Naive B cell (primary cell): ENCODE measurements at places on chromosomes 4 and X. TPM values are rescaled to one million over a fixed set of nuclear protein-coding genes. Genes with fewer than 3 reads are reported as not detected.
A peak's percentile ranks its signal among the peaks of the same experiment; 100 is the strongest.

GRCh38 chr4:24394041-24394440, 190.3 kb downstream of the DHX15 start:
- DNase-seq, result no peak

- no peak for DNase-seq
Observed at GRCh38 chr4:173448608-173449379, 49.9 kb upstream of the SCRG1 start.

GRCh38 chrX:25976683-25977310, 161.3 kb upstream of the MAGEB18 start:
- DNase-seq, result no peak

- no peak for DNase-seq
Observed at GRCh38 chr4:185357211-185357610, 38.5 kb downstream of the LRP2BP start.

DNA sequence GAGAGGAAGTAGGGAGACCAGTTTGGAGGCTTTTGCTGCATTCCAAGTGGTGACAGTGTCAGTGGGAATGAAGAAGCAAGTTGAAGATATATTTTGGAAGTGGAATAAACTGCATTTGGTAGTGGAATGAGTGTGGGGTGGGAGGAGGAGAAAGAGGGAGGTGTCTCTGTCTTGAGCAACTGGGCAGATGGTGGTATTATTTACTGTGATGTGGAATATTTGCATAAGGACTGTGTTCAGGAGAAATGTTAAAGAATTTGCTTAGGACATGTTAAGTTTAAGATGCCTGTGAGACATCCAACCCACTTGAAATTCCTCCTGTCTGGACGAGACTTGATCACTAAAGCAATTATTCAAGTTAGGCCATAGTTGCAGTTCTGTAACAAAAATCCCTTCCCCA, 448.9 kb upstream of the AMOT start:
- DNase-seq, result no peak

- no peak for DNase-seq
Observed at GRCh38 chr4:80538276-80538926, 202.9 kb downstream of the CFAP299 start.

- DNase-seq, result no peak
Observed at GRCh38 chr4:48899950-48900349, 6.6 kb downstream of the OCIAD2 start.

DNA sequence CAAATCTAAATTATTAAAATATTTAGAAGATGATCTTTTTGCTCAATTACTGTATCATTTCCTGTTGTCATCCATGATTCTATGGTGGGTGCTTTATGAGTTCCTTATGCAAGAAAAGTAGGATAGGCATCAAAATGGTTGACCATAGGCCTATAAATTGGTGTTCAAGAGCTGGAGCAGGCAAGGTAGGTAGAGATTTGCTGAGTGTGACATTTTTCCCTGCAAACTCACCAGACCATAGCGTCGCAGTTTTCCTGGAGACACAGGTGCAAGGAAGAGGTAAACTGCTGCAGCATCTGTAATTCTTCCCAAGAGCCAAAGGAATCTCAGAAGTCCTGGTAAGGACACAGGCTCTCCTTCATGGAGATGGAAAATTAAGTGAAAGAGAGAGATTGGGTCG, 33.7 kb upstream of the DCLK2 start:
- no peak for DNase-seq

GRCh38 chrX:13506574-13506973, 62.8 kb upstream of the EGFL6 start:
- peak; percentile 14 for DNase-seq

- DNase-seq, result no peak
Observed at GRCh38 chrX:123807835-123808416, 51.9 kb upstream of the XIAP start.

GRCh38 chrX:2342281-2342688, 158.5 kb downstream of the DHRSX start:
- DNase-seq, result no peak

DNA sequence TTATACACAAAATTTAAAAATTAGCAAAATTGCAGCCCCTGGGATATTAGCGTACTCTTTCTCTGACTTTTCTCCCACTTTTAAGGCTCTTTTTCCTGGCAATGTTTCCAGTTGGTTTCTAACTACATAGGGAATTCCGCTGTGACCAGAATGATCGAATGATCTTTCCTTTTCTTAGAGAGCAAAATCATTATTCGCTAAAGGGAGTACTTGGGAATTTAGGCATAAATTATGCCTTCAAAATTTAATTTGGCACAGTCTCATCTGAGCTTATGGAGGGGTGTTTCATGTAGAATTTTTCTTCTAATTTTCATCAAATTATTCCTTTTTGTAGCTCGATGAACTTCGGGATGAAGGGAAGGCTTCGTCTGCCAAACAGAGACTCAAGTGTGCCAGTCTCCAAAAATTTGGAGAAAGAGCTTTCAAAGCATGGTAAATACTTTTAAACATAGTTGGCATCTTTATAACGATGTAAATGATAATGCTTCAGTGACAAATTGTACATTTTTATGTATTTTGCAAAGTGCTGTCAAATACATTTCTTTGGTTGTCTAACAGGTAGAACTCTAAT, 6.0 kb downstream of the ALB start:
- no peak for DNase-seq

GRCh38 chrX:96764864-96765263, 80.2 kb downstream of the DIAPH2 start:
- no peak for DNase-seq

- no peak for DNase-seq
Observed at GRCh38 chrX:3231766-3232165, 114.7 kb downstream of the MXRA5 start.

- no peak for DNase-seq
Observed at GRCh38 chr4:159190651-159191050, 87.8 kb downstream of the RAPGEF2 start.

GRCh38 chr4:156609421-156609820, 362.2 kb downstream of the PDGFC start:
- DNase-seq, result no peak

DNA sequence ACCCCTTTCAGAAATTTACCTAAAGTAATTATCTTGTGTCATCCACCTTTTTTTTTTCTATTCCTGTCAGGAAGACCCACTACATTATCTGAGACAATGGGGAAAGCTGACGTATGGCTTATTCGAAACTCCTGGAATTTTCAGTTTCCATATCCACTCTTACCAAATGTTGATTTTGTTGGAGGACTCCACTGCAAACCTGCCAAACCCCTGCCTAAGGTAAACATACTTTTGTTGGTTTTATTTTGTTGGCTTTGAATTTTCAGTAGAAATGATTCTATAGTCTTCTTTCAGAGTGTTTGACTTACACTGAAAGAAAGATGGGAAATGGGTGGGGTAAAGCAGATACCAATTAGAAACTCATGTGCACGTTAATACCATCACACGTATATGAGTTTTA, 2.2 kb downstream of the UGT2B7 start:
- no peak for DNase-seq

DNA sequence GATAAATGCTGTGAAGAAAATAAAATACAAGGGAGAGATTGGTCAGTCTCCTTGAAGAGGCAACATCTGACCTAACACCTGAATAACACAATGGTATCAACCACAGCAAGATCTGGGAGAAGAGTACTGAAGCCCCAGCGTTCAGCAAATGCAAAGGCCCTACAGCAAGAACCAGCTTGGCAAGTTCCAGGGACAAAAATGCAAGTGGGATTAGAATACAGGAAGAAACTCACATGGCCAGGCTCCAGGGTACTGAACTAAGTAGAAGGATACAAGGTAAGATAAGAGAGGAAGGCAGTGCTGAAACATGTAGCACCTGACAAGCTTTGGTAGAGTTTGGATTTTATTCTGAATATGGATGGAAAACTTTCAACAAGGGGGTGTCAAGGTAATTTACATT, 3.6 kb downstream of the SMIM14 start:
- DNase-seq, result no peak

DNA sequence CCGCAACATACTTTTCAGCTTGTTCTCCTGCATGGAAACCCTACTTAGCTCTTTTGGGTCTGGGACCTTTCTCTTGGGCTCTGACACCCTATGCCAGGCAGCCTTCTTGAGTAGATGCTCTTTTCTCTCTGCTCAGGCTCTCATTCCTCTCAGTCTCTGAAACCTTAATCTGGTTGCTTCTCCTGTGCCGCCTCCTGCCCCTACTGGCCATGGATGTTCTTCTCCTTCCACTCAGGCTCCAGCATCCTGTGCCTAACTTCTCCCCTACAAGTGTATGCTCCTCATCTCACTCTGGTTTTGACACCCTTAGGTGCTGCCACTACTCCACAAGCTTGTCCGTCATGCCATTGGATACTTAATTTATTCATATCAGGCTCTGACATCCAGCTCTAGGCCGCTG, 15.2 kb downstream of the BLTP1 start:
- DNase-seq, result no peak

- no peak for DNase-seq
Observed at GRCh38 chr4:148273501-148273986, 168.7 kb downstream of the NR3C2 start.

DNA sequence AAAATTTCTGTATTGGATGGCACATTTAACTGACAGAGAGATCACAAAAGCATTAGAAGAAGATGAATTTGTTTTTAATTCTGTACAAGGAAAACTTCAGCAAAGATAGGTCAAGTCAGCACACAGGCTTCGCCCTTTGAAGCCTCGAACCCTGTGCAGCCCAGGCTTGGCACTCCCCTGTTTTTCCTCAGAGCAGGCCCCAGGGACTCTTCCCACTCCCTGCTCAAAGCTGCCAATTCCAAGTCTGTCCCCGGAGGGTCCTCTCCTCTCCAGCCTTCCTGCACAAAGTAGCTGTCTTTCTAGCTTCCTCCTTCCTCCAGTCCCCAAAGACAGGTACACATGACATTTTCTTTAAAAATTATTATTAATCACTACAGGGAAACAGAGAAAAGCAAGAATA, 466.3 kb downstream of the PPARGC1A start:
- no peak for DNase-seq

DNA sequence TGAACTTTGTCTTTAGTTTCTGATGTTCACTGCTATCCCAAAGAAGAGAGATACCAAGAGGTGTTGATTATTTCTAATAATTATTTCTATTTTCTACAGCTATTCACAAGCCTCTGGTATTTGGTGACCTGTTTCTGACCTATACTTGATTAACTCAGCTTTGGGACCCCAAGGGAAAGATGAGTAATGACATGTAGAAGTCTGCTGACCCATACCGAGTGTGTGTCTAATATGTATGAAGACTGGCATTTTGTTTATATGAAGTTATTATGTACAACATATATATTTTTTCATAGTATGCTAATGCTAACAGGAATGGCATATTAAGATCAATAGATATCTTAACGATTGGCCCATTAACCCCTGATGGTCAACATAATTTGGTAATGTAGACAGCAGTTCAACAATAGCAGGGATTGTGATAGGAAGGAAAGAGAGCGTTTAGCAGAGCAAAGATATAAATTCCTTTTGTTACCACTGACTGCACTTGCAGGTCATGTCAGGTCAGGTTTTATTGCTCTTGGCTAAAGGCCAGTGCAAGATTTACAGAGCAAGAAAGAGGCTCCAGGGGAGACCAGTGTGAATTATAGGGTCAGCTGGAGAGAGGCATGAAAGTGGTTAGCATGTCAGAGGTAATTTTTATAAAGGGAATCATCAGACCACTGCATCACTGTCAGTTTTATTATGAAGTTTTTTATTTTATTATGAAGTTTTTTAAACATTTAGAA, 94.7 kb upstream of the DIPK2B start:
- DNase-seq, result no peak

- no peak for DNase-seq
Observed at GRCh38 chrX:350534-351323, 32.1 kb upstream of the GTPBP6 start.

DNA sequence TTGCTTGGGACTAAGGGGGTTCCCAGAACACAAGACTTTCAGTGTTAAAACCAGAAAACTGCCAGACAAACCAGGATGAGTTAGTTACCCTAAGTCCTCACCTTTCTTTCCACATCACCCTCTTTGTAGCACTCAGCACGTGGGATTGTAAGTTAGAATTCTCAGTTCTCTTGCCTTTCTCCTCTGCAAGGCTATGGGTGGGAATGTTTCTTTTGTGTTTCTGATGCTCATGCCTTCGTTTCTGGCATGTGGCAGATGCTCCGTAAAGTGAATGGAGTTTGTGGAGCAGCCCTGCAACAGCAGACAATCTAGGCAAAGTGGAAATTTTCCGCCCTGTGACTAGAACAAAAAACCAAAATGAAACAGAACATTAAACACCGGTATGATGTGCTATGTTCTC, 64.7 kb upstream of the SPP1 start:
- no peak for DNase-seq

GRCh38 chr4:153093802-153094201, 110.4 kb upstream of the TRIM2 start:
- no peak for DNase-seq

DNA sequence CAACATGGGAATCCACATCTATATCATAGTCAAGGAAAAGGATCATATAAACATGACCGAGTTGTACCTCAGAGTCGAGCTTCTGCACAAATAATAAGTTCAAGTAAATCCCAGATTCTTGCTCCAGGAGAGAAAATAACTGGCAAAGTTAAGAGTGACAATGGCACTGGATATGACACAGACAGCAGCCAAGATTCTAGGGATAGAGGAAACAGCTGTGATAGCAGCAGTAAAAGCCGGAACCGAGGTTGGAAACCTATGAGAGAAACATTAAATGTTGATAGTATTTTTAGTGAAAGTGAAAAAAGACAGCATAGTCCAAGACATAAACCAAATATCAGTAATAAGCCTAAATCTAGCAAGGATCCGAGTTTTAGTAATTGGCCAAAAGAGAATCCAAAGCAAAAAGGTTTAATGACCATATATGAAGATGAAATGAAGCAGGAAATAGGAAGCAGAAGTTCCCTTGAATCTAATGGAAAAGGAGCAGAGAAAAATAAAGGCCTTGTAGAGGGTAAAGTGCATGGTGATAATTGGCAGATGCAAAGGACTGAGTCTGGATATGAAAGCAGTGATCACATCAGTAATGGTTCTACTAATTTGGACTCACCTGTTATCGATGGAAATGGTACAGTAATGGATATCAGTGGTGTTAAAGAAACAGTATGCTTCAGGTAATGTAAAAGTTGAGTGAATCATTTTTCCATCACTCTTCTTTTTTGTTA, 50.4 kb downstream of the FABP2 start:
- DNase-seq, result no peak

- no peak for DNase-seq
Observed at GRCh38 chr4:87035881-87036509, 101.2 kb downstream of the AFF1 start.

- DNase-seq, result peak; percentile 4
Observed at GRCh38 chr4:76950956-76951671, 1.6 kb downstream of the SEPTIN11 start.

The TRPC3 gene
- polyA plus RNA-seq, result not detected

The MAGEB17 gene
- polyA plus RNA-seq, result not detected

The SHROOM3 gene
- polyA plus RNA-seq, result not detected

The ARX gene
- polyA plus RNA-seq, result not detected

The RNF128 gene
- polyA plus RNA-seq, result not detected

The PCDH7 gene
- polyA plus RNA-seq, result not detected

The PDCL2 gene
- not detected for polyA plus RNA-seq

The SORBS2 gene
- not detected for polyA plus RNA-seq

The DCAF12L1 gene
- not detected for polyA plus RNA-seq

The CCDC149 gene
- not detected for polyA plus RNA-seq

The SLC9B1 gene
- 2.5 TPM for polyA plus RNA-seq

The RTL9 gene
- not detected for polyA plus RNA-seq

The KLF8 gene
- polyA plus RNA-seq, result 17.1 TPM
